ENCODE measurements at places on chromosomes 7 and 10. TPM values are rescaled to one million over a fixed set of nuclear protein-coding genes. Genes with fewer than 3 reads are reported as not detected.

STEAP4 gene
- total RNA-seq = 80.2 TPM

MAPK8 gene
- total RNA-seq = 36.7 TPM

AKR1C8 gene
- total RNA-seq = 0.66 TPM

ADCY1 gene
- total RNA-seq = 3.7 TPM

COL1A2 gene
- total RNA-seq = 149 TPM

LRRC18 gene
- not detected for total RNA-seq

GRCh38 chr7:114084002-114084471, 165.2 kb upstream of the PPP1R3A start:
- peaks cover 43% of the 10 kb centered on the region for H3K27me3 ChIP-seq
- H3K36me3 ChIP-seq = no peaks in the 10 kb centered on the region
- peak overlapping the region; percentile 79 for H3K4me3 ChIP-seq
- no peak for DNase-seq
- H3K4me1 ChIP-seq = peaks cover 12% of the 10 kb centered on the region

GRCh38 chr7:152859781-152860191, 100.2 kb downstream of the ACTR3B start:
- DNase-seq = no peak
- no peaks in the 10 kb centered on the region for H3K36me3 ChIP-seq
- no peaks in the 10 kb centered on the region for H3K27me3 ChIP-seq
- H3K27ac ChIP-seq = no peak overlapping the region
- H3K4me3 ChIP-seq = no peak overlapping the region

GRCh38 chr10:80319725-80320290, 30.4 kb upstream of the MAT1A start:
- H3K27ac ChIP-seq = no peak overlapping the region
- no peak overlapping the region for H3K4me3 ChIP-seq
- no peaks in the 10 kb centered on the region for H3K4me1 ChIP-seq
- H3K36me3 ChIP-seq = no peaks in the 10 kb centered on the region
- H3K27me3 ChIP-seq = no peaks in the 10 kb centered on the region
- DNase-seq = no peak

- DNase-seq = no peak
- no peaks in the 10 kb centered on the region for H3K27me3 ChIP-seq
- H3K36me3 ChIP-seq = no peaks in the 10 kb centered on the region
- H3K4me3 ChIP-seq = no peak overlapping the region
- H3K4me1 ChIP-seq = no peaks in the 10 kb centered on the region
Observed at GRCh38 chr10:31372439-31372838, 53.4 kb downstream of the ZEB1 start.

GRCh38 chr10:129774082-129774735, 189.9 kb downstream of the EBF3 start:
- H3K36me3 ChIP-seq = no peaks in the 10 kb centered on the region
- no peak for DNase-seq
- no peak overlapping the region for H3K4me3 ChIP-seq
- no peak overlapping the region for H3K27ac ChIP-seq
- no peaks in the 10 kb centered on the region for H3K4me1 ChIP-seq

- H3K36me3 ChIP-seq = peaks cover 17% of the 10 kb centered on the region
- H3K27ac ChIP-seq = peak overlapping the region; percentile 82
- DNase-seq = peak; percentile 54
- H3K4me1 ChIP-seq = peaks cover 53% of the 10 kb centered on the region
Observed at GRCh38 chr10:80498833-80499741, 38.6 kb upstream of the SH2D4B start.

DNA sequence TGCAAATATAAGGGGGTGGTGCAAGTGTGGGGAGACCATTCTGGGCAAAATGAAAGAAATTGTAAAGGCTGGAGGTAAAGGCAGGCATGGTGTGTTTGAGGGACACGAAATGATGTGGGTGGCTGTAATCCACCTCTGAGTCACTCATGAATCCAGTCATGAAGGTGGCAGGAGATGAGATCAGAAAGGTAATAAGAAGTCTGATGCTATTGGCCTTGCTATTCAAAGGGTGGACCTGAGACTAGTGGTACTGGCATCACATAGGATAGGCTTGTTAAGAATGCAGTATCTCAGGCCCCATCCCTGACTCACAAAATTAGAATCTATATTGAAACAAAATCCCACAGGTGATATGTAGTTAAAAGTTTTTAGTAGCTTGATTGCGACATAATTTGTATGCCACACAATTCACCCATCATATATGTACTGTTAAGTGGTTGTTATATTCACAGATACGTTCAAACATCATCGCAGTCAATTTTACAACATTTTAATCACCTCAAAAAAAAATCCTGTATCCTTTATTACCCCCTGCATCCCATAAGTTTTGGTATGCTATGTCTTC, 85.6 kb downstream of the ST8SIA6 start:
- H3K4me1 ChIP-seq = no peaks in the 10 kb centered on the region
- DNase-seq = no peak
- no peaks in the 10 kb centered on the region for H3K36me3 ChIP-seq
- no peak overlapping the region for H3K4me3 ChIP-seq
- H3K27me3 ChIP-seq = no peaks in the 10 kb centered on the region

GRCh38 chr7:31758755-31759154, 71.7 kb downstream of the PPP1R17 start:
- no peaks in the 10 kb centered on the region for H3K4me1 ChIP-seq
- no peak for DNase-seq
- H3K27ac ChIP-seq = no peak overlapping the region
- H3K36me3 ChIP-seq = no peaks in the 10 kb centered on the region
- no peaks in the 10 kb centered on the region for H3K27me3 ChIP-seq

DNA sequence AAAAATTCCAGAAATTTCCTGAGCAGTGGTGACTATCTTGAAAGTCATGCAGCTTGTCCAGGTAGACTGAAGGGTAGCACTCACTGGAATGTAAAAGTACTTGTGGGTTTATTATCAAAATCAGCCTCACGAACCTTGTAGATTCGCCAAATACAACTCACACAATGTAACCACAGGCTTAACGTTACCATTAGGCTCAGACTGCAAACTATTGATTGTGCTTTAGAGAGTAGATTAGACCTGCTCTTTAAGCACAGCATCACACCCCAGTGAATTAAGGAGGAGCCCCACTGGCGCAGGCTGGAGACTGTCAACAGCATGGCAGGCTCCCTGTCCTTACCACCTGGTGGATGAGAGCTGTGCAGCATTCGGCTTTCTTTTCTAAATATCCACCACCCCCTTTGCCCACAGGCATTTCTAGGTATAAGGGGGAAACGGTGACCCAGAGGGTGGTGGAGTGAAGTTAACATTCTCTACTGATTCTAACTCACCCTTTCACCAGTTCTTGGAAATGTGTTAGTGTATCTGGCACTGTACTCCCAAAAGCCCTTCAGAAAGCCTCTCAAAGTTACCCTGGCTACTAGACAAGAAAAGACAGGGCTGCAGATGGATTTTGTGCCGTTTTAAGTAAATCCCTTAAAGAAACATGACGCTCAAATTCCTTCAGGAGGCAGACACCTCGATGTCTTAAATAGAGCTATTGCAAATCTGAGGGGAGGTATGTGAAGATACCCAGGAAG, 56.6 kb downstream of the GSDME start:
- no peaks in the 10 kb centered on the region for H3K36me3 ChIP-seq
- no peaks in the 10 kb centered on the region for H3K4me1 ChIP-seq
- H3K4me3 ChIP-seq = no peak overlapping the region
- no peak overlapping the region for H3K27ac ChIP-seq
- no peak for DNase-seq

DNA sequence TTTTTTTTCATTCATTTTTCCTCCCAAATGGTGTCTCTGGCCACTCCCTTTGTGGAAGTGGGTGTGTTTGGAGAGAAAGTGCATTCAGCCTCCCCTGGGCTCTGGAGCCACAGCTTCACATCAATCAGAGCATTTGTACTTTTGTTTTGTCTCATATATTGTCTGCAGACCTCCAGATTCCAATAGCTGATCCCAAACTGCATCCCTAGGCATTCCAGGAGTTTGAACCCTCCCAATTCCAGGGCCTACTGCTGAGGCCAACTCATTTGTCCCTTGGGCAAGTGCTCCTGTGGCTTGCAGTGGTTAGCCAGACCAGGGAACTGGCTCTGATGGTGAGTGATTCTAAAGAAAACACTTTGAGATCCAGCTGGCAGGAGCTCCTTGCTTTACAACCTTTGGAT, 163.3 kb downstream of the IPMK start:
- H3K27ac ChIP-seq = no peak overlapping the region
- H3K4me1 ChIP-seq = no peaks in the 10 kb centered on the region
- no peak for DNase-seq
- no peak overlapping the region for H3K4me3 ChIP-seq
- H3K36me3 ChIP-seq = no peaks in the 10 kb centered on the region
- no peaks in the 10 kb centered on the region for H3K27me3 ChIP-seq

DNA sequence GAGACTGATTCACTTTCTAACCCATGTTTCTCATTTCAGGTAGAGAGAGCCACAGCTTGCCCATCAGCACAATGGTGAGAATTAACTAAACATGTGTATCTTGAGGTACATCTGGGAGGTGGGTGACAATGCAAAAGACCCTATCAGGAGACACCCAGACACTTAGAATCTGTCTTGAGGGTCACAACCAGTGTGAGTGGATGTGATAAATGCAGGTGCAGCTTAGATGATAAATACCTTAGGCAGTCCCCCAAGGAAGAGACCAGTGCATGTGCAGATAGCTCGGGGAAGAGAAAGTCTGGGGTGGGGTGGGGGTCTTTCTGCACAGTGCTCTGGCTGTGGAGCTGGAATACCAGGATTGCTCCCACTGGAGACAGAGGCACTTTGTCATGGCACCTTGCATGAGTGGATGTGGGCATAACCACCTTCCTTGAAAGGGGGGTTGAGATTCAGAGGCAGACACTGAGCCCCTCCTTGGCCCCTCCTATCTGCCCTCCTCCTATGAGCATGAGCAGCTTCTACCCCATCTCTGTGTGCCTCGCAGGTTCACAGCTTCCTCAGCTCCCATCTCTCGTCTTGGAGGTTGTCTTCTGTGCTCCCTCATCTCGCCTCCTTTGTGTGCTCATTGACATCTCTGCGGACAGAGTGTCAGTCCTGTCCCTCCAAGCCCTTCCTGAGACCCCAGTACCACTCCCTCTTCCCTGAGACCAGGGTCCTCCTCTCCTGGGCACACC, 349.8 kb downstream of the TCERG1L start:
- no peaks in the 10 kb centered on the region for H3K36me3 ChIP-seq
- no peaks in the 10 kb centered on the region for H3K4me1 ChIP-seq
- no peak for DNase-seq
- no peaks in the 10 kb centered on the region for H3K27me3 ChIP-seq
- H3K27ac ChIP-seq = no peak overlapping the region

- H3K36me3 ChIP-seq = no peaks in the 10 kb centered on the region
- no peak overlapping the region for H3K27ac ChIP-seq
- no peaks in the 10 kb centered on the region for H3K4me1 ChIP-seq
- no peak overlapping the region for H3K4me3 ChIP-seq
- no peaks in the 10 kb centered on the region for H3K27me3 ChIP-seq
- no peak for DNase-seq
Observed at GRCh38 chr10:111875725-111876124, 307.8 kb downstream of the GPAM start.

DNA sequence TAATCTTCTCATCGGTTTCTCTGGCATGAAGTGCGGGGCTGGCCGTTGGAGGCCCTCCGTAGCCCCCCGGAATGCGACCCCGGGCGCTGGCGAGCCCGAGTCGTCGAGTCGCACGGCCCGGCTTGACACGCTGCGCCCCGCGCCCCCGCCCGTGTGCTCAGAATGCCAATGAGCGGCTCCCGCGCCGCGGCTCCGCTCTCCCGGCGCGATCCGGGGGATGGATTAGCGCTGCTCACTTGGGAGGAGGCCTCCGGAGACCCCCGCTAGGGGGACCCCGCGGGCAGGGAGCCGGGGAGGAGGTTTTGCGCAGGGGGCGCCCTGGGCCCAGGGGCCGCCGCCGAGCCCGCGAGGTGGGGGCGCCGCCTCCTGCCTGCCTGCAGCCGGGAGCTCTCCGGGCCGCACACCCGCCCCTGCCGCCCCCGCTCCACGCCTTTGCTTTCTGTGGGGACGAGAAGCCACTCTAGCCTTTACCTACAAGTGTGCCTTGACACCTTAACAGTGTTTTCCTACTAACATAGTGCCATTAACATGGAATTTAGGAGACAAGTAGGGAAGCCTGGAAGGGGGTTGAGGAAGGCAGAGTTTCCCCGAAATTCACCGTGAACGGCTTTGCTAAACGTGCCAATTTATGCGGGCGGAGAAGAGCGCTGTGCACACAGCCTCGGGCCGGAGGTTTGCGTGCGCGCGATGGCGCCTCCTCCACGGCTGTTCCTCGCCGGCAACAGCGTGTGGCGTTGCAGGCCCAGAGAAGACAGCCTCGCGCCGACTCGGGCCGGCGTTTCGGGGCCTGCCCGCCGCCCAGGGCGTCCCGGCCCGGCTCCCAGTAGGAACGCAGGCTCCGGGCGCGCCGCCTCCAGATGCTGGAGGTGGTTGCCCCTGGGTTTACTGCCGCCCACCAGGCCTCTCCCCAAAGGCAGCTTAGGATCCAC, 7.1 kb downstream of the SHH start:
- peak overlapping the region; percentile 49 for H3K4me3 ChIP-seq
- no peaks in the 10 kb centered on the region for H3K36me3 ChIP-seq
- no peak overlapping the region for H3K27ac ChIP-seq
- H3K27me3 ChIP-seq = peaks cover 32% of the 10 kb centered on the region
- no peaks in the 10 kb centered on the region for H3K4me1 ChIP-seq

DNA sequence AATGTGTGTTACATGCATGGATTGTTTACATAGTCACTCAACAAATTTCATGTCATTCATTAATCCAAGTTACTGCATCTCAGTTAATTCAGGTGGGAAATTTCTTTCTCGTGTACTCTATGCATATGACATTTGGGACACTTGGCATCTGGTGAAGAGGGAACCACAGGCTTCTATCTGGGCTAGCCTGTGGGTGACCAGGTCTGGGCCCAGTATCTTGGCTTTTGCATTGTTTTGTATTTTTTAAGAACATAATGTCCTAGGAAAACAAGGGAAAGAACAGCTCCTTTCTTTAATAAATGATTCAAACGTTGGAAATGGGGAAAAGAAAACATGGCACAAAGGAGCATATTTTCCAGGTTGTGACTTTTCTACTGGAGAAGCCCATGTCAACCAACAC, 331.1 kb downstream of the WDR11 start:
- no peak overlapping the region for H3K4me3 ChIP-seq
- DNase-seq = no peak
- H3K4me1 ChIP-seq = no peaks in the 10 kb centered on the region
- no peaks in the 10 kb centered on the region for H3K36me3 ChIP-seq
- no peaks in the 10 kb centered on the region for H3K27me3 ChIP-seq

DNA sequence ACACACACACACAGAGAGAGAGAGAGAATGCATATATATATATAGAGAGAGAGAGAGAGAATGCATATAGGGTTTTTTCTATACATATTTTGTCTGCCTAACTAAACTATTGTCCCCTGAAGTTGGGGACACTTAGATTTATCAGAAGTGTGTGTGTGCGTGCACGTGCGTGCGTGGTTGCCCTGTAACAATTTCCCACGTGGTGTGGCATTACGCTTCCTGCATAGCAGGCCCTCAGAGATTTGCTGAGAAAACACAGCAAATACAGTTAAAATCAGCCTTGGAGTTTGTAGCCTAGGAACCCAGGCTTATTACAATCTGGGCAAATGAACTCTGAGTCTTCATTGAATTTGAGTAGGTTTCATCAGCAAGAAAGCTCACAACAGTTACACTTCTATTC, 14.7 kb downstream of the RNF32 start:
- H3K36me3 ChIP-seq = no peaks in the 10 kb centered on the region
- H3K27me3 ChIP-seq = no peaks in the 10 kb centered on the region
- no peak overlapping the region for H3K27ac ChIP-seq
- no peak overlapping the region for H3K4me3 ChIP-seq

- no peaks in the 10 kb centered on the region for H3K27me3 ChIP-seq
- H3K27ac ChIP-seq = no peak overlapping the region
- DNase-seq = no peak
- H3K4me3 ChIP-seq = no peak overlapping the region
Observed at GRCh38 chr10:124837687-124838086, 36.1 kb downstream of the ABRAXAS2 start.

GRCh38 chr7:50274361-50274760, 30.2 kb upstream of the IKZF1 start:
- no peak overlapping the region for H3K4me3 ChIP-seq
- H3K27ac ChIP-seq = no peak overlapping the region
- no peak for DNase-seq
- H3K36me3 ChIP-seq = no peaks in the 10 kb centered on the region
- H3K4me1 ChIP-seq = no peaks in the 10 kb centered on the region

Measured in kidney (tissue), 22 donors.